COLO829 (cell line): ENCODE measurements at places on chromosomes 1 and 21.

DNA sequence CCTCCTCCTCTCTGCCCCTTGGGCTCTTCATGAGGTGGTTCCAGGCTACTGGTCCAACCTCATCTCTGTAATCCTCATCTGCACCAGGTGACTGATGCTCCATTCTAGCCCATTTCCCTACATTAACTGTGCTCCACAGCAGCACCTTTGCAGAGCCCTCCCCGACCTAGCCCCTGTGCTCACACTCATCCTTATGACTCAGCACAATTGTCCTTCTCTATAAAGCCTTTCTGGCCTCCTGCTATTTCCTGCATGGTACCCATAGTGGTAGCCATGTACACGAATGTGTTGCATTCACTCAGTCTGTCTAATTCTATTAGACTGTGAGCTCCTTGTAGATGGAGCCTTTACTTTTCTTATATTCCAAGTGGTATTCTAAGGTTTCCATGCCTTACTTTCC lies 339.0 kb downstream of the DISC1 start:
- DNase-seq: no peak

- DNase-seq: no peak
These were observed 115.5 kb downstream of the RERE start for GRCh38 chr1:8701794-8702471.

DNA sequence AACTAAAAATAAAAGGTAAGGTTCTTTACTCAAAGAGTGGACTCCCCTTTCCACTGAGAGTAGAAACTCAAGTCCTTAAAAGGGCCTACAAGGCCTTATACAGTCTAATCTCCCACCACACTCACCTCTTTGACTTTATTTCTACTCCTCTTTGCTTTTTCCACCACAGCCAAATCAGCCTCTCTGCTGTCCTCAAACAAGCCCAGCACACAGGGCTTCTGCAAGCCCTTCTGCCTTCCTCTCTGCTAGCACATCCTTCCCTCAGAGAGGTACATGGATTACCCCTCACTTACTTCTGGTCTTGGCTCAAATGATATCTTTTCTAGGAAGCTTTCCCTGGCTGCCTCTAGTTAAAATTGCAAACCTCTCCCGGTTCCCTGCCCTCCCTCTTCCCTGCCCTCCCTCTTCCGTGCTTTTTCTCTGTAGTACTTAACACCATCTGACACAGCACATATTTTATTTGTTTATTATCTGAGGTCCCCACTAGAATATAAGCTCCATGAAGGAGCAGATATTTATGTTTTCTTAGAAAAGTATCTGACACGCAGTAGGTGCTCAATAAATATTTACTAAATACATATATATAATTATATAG lies 1.7 kb downstream of the LYST start:
- no peak for DNase-seq

- no peak for DNase-seq
These were observed 54.9 kb downstream of the TM2D1 start for GRCh38 chr1:61670016-61670415.

DNA sequence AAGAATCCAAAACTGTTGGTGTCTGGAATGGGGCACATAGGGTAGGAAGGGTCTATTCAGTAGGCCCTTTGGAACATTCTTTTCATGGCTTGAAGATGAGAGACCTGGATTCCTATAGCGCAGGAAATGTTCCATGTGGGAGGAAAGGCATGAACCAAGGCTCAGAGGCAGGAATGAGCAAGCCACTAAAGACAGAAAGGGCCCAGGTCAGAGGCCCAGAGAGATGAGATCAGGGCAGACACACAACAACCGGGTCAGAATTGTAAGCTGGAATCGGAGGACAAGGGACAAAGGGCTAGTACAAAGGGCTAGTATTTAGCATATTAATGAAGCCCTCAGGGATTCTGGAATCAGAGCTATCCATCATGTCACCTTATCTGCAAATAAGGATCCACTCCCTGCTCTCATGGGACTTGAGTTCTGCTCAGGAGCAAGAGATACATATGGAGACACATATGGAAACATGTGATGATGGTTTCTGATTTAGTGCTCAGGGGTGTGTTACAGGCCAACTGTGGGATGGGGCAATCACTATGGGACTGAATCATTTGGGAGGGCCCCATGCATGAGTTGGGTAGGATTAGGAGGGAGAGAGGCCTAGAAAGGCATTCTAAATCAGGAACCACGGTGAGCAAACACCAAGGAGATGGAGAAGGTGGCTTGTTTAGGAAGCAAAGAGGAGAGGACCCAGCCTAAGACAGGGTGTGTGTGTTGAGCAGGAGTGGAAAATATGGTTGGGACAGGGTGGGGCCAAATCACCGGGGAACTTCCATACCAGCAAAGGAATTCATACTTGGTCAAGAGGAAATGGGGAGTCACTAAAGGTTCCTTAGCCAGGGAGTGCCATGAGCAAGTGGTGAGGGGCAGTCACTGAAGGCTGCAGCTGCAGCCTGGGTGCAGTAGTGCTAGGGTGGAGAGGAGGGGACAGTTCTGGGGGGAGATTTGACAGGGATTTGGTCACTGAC lies 8.6 kb downstream of the NECTIN4 start:
- DNase-seq: peak; percentile 44

GRCh38 chr21:44849616-44850130 lies 23.8 kb downstream of the PTTG1IP start:
- peak; percentile 57 for DNase-seq

- DNase-seq: no peak
These were observed 10.1 kb upstream of the CNN3 start for GRCh38 chr1:94936861-94937620.

DNA sequence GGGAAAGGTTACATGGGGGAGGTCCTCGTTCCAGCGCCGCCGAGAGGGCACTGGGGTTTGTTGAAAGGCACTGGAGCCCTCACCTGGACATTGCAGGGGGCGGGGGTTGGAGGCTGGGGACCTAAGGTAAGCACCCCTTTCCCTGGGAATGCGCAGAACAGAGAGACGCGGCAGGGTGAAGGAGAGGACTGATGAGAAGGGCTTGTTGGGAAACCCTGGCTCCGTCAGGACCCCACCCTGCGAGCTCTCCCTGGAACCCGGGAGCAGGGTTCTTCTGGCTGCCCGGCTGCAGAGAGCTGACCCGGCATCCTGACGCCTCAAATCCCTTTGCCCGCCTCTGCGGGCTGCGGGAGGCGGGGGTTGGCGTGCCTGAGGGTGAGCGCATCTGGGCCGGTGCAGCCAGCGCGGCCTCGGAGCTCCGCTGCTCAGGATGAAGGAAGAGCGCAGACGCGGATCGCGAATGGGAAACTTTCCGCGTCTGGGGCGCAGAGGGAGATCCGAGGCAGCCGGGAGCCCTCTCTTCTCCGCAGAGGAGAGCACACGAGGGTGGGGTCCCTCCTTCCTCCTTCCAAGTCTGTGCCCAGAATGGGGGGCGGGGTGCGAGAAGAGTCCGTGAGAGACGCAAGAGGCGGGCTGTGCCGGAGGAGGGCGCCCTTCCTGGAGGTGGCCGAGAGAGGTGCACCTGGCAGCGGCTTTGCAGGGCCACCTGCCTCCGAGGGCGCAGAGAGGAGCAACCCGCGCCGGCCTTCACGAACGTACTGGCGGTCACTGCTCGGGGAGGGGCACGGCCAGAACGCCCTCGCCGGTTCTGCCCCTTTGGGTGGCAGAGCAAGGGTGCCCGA lies 2.4 kb downstream of the IGSF21 start:
- DNase-seq: no peak

DNA sequence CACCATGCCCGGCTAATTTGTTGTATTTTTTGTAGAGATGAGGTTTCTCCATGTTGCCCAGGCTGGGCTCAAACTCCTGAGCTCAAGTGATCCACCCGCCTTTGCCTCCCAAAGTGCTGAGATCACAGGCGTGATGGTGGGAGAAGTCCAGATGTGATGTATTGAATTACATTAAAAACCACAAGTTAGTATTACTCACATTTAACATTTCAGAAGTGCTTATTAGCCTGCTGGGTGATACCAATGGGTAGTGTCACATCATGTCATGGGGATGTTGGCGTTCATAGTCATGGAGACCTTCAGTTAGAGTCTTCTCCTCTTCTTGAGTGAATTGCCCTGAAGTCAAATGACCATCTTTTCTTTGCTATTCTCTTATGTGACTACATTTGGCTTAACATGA lies 63.6 kb upstream of the VAMP3 start:
- DNase-seq: no peak

DNA sequence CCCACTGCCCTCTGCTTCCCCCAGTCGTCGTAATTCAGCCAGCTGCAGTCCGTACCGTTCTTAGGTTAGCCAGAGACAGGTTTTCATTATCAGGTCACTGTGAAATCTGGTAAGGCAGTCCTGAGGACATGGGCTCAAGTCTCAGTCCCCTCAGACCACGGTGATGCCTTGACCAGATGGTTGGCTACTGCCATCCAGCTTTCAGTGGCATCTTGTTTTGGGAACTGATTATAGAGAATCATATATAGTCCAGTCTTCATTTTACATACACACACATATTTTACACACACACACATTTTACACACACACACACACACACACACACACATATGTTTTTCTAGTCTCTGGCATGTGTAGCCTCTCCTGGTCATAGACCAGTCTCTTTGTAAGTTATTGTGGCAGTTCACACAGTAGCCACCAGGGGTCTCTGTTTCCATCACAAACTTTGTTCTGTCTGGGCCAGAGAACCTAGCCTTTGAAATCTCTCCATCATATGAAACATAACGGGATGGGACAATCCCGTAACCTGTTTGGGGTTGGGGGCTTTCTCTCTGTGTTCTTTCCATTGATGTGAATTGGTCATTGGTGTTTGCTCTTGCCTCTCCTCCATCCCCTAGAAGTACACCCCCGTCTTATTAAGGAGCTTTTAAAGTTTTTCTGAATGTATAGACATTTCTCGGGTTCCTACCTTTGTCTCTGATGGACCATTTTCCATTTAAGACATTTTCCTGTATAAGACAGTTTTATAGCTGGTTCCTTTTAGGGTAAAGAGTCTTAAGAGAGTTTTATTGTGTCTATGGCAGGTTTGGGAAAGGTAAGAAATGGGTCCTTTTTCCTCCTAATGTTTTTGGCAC lies 8.4 kb upstream of the IKBKE start:
- peak; percentile 82 for DNase-seq
